ENCODE measurements at places on chromosomes 2 and 18.

- no peak overlapping the region for H3K27ac ChIP-seq
- no peaks in the 10 kb centered on the region for H3K27me3 ChIP-seq
- DNase-seq, result no peak
- peaks cover 44% of the 10 kb centered on the region for H3K36me3 ChIP-seq
- H3K4me3 ChIP-seq, result no peak overlapping the region
Observed at GRCh38 chr18:70197844-70198243, 7.6 kb downstream of the RTTN start.

- peaks cover 31% of the 10 kb centered on the region for H3K4me1 ChIP-seq
- H3K36me3 ChIP-seq, result no peaks in the 10 kb centered on the region
- no peaks in the 10 kb centered on the region for H3K27me3 ChIP-seq
- no peak overlapping the region for H3K27ac ChIP-seq
- no peak overlapping the region for H3K4me3 ChIP-seq
- no peak for DNase-seq
Observed at GRCh38 chr2:216343221-216343980, 28.9 kb downstream of the MARCHF4 start.

DNA sequence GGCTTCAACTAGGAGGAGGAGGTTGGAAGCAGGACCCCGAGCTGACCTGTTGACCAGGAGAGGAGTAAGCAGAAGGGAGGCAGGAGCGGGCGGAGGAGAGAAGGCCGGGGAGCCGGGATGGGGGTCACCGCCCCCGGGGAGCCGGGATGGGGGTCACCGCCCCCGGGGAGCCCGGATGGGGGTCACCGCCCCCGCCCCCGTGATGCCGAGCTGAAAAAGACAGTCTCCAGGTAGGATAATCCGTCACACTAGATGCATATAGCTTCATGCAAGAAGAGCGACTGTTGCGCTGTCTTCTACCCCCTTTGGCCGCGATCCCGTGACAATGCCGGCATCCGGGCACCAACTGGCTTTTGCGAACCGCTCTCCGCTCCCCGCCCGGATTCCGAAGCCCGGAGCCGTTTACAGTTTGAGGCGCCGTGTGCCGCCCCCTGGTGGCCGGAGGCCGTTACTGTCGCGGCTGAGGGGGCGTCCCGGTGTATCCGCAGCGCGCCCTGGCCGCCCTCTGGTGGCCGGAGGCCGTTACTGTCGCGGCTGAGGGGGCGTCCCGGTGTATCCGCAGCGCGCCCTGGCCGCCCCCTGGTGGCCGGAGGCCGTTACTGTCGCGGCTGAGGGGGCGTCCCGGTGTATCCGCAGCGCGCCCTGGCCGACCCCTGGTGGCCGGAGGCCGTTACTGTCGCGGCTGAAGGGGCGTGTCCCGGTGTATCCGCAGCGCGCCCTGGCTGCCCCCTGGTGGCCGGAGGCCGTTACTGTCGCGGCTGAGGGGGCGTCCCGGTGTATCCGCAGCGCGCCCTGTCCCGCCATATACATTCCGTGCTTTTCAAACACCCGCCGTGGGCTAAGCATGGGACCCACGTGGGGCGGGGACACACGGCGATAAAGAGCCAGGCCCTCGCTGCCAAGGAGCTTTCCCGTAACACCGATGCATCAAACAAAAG is 89.6 kb downstream of the ACTR3 start:
- H3K27ac ChIP-seq, result no peak overlapping the region
- H3K4me3 ChIP-seq, result no peak overlapping the region
- no peaks in the 10 kb centered on the region for H3K4me1 ChIP-seq
- no peak for DNase-seq

DNA sequence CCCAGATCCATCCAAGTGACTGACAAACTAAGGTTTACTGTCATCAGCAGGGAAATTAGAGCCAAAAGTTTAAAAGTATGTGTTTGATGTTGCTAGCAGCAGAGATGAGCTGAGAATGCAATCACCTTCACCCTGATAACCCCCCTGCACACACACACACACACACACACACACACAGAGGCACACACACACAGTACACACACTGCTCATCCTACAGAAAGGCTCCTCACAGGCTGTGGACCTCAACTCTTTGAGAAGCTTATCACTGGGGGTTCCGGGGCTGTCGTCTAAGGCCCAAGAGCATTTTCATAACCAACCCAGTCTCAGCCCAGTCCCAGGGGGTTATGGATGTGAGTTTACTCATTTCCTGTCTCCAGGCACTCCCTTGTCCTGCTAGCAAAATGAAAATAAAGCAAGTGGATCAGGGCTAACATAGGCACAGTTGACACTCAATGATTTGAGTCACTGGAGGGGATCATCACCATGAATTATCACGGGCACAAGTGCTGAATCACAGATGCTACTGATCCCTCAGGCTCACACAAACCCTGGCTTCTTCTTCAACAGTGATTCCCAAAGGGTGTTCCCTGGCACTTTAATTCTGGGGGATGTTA is 76.6 kb downstream of the ALK start:
- no peak for DNase-seq
- no peak overlapping the region for H3K4me3 ChIP-seq
- no peak overlapping the region for H3K27ac ChIP-seq
- H3K36me3 ChIP-seq, result no peaks in the 10 kb centered on the region
- H3K4me1 ChIP-seq, result no peaks in the 10 kb centered on the region

DNA sequence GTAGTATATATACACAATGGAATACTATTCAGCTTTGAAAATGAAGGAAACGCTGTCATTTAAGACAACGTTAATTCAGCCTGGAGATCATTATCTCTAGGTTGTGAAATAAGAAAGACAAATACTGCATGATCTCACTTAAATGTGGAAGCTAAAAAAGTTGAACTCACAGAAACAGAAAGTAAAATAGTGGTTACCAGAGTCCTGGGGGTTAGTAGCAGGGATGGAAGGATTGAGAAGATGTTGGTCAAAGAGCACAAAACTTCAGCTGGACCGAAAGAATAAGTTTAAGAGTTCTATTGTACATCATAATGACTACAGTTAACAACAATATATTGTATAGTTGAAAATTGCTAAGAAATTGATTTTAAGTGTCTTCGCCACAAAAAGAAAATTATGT is 670.3 kb downstream of the NR4A2 start:
- no peaks in the 10 kb centered on the region for H3K27me3 ChIP-seq
- H3K27ac ChIP-seq, result no peak overlapping the region

GRCh38 chr2:157684940-157685466 is 56.3 kb upstream of the ACVR1C start:
- no peak overlapping the region for H3K27ac ChIP-seq
- no peaks in the 10 kb centered on the region for H3K27me3 ChIP-seq
- H3K4me1 ChIP-seq, result no peaks in the 10 kb centered on the region
- H3K4me3 ChIP-seq, result no peak overlapping the region
- H3K36me3 ChIP-seq, result no peaks in the 10 kb centered on the region

- no peak overlapping the region for H3K4me3 ChIP-seq
- DNase-seq, result no peak
- H3K4me1 ChIP-seq, result no peaks in the 10 kb centered on the region
- H3K27ac ChIP-seq, result no peak overlapping the region
Observed at GRCh38 chr2:95220449-95220848, 13.1 kb downstream of the ZNF892 start.

GRCh38 chr2:138276339-138276738 is 225.2 kb upstream of the SPOPL start:
- H3K27me3 ChIP-seq, result no peaks in the 10 kb centered on the region
- DNase-seq, result no peak
- no peaks in the 10 kb centered on the region for H3K36me3 ChIP-seq
- H3K4me3 ChIP-seq, result no peak overlapping the region
- no peaks in the 10 kb centered on the region for H3K4me1 ChIP-seq

DNA sequence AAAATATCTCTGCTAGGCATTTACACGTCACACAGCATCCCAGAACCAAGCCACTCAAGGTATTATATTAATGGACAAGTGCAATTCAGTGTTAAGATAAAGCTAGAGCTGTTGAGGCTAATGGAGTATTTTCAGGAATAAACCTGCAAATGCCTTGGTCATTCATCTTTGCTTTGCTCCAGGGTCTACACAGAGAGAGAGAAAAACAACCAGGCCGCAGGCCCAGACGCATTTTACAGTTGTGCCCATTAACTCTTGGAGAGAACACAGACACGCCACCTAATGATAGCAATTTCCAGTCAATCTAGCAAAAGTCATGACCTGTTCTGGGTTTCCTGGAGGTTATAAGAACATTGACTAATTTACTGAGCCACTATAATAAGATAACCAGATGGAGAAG is 829.3 kb downstream of the LRRTM4 start:
- H3K27me3 ChIP-seq, result no peaks in the 10 kb centered on the region
- H3K4me3 ChIP-seq, result no peak overlapping the region
- no peak overlapping the region for H3K27ac ChIP-seq
- no peaks in the 10 kb centered on the region for H3K36me3 ChIP-seq
- no peak for DNase-seq

GRCh38 chr2:18169121-18169892 is 290.8 kb downstream of the KCNS3 start:
- H3K27ac ChIP-seq, result peak overlapping the region; percentile 8
- H3K27me3 ChIP-seq, result no peaks in the 10 kb centered on the region
- no peaks in the 10 kb centered on the region for H3K36me3 ChIP-seq
- no peak overlapping the region for H3K4me3 ChIP-seq

DNA sequence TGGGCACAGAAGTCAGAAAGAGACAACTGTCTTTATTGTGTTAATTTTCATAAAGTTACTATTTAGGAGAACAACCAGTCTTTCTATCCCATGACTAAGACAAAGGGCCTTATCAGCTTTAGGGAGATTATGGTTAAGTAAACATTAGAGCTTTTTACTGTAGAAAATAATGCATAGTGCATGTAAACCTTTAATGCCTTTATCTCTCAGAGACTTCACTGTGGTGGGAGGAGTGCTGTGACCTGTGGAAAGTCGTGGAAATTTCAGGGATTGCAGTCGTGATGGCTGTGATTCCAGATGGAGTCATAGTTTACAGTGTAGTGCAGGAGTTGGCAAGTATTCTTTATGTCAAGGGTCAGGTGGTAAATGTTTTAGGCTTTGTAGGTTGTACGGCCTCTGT is 15.8 kb downstream of the ZNF236 start:
- DNase-seq, result no peak
- no peaks in the 10 kb centered on the region for H3K36me3 ChIP-seq
- H3K27ac ChIP-seq, result no peak overlapping the region
- H3K4me3 ChIP-seq, result no peak overlapping the region

GRCh38 chr18:24983566-24984139 is 368.3 kb downstream of the ZNF521 start:
- DNase-seq, result no peak
- H3K27ac ChIP-seq, result no peak overlapping the region
- H3K27me3 ChIP-seq, result no peaks in the 10 kb centered on the region
- H3K36me3 ChIP-seq, result no peaks in the 10 kb centered on the region
- H3K4me3 ChIP-seq, result no peak overlapping the region

- no peak overlapping the region for H3K27ac ChIP-seq
- peaks cover 4% of the 10 kb centered on the region for H3K4me1 ChIP-seq
- no peak overlapping the region for H3K4me3 ChIP-seq
- H3K36me3 ChIP-seq, result no peaks in the 10 kb centered on the region
Observed at GRCh38 chr2:24993406-24994145, 21.8 kb upstream of the DNAJC27 start.

GRCh38 chr2:69156624-69157023 is 143.6 kb downstream of the ANTXR1 start:
- no peak for DNase-seq
- no peak overlapping the region for H3K4me3 ChIP-seq
- H3K36me3 ChIP-seq, result peaks cover 6% of the 10 kb centered on the region
- no peak overlapping the region for H3K27ac ChIP-seq
- H3K4me1 ChIP-seq, result peaks cover 29% of the 10 kb centered on the region

DNA sequence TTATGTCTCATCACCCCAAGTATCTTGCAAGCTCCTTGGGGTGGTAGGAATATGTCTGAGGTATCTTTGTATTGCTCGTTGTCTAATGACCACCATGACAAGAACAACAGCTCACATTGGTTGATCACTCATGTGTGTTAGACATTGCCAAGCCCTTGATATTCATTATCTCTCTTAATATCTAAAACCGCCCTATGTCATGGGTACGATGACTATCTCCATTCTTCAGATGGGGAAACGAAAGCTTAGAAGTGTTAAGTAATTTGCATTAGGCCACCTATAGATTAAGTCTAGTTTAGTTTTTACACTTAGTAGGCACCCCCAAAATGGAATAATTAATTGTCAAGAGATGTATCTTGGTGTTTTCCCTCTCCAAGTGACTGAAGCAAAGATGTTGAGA is 57.0 kb downstream of the ICOS start:
- H3K4me1 ChIP-seq, result no peaks in the 10 kb centered on the region
- no peak for DNase-seq

DNA sequence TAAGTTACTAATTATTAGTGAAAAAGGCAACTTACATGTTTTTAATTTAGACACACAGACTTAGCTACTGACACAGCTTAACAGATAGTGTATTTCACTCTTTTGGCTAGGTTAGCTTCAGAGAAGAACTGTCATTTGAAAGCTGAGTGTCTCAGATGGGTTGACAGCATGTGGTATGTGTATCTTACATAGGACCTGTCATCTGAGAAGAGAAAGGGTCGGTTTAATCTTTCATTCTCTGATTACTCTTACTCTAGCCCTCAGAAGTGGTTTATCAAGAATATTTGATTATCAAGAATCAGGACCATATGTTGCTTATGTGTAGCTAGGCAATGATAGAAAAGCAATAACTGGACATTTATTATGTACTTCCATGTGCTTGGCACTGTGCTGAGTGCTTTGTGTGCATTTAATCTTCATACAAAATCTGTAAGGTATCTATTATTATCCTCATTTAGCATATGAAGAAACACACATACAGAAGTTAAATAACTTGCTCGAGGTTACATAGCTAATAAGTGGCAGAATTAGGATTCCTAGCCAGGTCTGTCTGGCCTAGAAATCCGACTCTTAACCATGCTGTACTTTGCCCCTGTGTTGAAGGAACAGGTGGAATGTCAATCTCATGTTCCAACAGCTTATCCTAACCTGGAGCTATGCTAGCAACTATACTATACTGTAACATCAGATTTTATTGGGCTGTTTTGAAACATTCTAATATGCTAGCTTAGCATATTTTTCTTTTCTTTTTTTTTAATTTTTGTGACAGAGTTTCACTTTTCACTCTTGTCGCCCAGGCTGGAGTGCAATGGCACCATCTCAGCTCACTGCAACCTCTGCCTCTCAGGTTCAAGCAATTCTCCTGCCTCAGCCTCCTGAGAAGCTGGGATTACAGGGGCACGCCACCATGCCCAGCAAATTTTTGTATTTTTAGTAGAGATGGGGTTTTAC is 28.4 kb downstream of the CFLAR start:
- no peaks in the 10 kb centered on the region for H3K27me3 ChIP-seq
- no peak for DNase-seq
- H3K36me3 ChIP-seq, result peaks cover 81% of the 10 kb centered on the region
- H3K27ac ChIP-seq, result no peak overlapping the region
- H3K4me3 ChIP-seq, result no peak overlapping the region

DNA sequence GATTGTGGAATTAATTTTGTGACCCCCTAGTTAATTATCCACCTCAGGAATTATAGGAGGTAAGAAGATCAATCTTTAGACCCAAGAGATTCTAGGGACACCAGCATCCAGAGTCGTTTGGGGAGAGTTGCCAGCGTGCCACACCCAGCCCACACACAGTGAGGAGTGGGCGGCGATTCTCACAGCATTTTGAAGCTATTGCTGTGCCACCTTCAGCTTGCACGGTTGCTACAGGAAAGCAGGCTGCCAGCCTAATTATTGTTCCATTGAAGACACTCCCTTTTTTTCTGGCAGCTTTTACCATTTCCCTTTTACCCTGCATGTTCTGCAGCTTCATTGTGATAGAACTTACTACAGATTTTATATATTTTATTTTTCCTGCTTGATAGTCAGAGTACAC is 13.1 kb upstream of the MYL12A start:
- peaks cover 9% of the 10 kb centered on the region for H3K4me1 ChIP-seq
- no peak overlapping the region for H3K4me3 ChIP-seq
- DNase-seq, result no peak
- H3K27ac ChIP-seq, result no peak overlapping the region
- H3K27me3 ChIP-seq, result no peaks in the 10 kb centered on the region

- peaks cover 12% of the 10 kb centered on the region for H3K4me1 ChIP-seq
- H3K4me3 ChIP-seq, result no peak overlapping the region
- no peak overlapping the region for H3K27ac ChIP-seq
- no peaks in the 10 kb centered on the region for H3K36me3 ChIP-seq
- no peaks in the 10 kb centered on the region for H3K27me3 ChIP-seq
Observed at GRCh38 chr2:181958726-181959125, 26.9 kb upstream of the PPP1R1C start.

All from suprapubic skin (tissue), 4 donors.